RWPE2 (cell line): ENCODE measurements at places on chromosomes 7 and 10.

GRCh38 chr10:72796042-72796441 is 97.5 kb upstream of the OIT3 start:
- DNase-seq, result no peak

- DNase-seq, result no peak
These were observed 253.6 kb downstream of the WDR37 start for GRCh38 chr10:1309617-1310270.

DNA sequence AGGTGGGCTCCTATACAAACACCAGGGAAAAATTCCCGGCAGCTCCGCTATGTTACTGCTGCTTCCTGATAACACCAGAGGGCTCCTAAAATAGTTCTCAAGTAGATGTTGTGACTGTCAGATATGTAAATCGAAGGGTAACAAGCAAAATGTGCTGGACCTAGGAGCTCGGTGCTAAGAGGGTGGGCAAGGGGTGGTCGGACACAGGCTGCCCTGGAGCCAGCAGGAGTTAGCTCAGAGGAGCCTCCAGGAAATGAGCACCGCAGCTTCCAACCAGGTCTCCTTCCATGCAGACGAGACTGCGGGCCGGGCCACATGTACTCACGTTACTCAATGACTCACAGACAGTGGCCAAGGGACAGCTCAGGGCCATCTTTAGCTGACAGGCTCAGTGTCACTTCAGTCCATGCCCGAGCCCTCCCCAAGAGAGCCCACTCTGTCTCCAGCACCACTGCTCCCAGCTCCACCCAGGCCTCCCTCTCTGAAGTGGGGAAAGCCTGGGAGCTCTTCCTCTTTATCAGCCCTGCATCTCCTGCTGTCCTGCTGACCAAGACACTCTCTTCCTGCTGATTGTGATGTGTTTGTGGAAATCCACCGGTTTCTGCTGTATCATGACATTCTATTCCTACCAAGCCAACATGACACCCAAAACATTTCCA is 37.2 kb upstream of the TMEM273 start:
- no peak for DNase-seq

DNA sequence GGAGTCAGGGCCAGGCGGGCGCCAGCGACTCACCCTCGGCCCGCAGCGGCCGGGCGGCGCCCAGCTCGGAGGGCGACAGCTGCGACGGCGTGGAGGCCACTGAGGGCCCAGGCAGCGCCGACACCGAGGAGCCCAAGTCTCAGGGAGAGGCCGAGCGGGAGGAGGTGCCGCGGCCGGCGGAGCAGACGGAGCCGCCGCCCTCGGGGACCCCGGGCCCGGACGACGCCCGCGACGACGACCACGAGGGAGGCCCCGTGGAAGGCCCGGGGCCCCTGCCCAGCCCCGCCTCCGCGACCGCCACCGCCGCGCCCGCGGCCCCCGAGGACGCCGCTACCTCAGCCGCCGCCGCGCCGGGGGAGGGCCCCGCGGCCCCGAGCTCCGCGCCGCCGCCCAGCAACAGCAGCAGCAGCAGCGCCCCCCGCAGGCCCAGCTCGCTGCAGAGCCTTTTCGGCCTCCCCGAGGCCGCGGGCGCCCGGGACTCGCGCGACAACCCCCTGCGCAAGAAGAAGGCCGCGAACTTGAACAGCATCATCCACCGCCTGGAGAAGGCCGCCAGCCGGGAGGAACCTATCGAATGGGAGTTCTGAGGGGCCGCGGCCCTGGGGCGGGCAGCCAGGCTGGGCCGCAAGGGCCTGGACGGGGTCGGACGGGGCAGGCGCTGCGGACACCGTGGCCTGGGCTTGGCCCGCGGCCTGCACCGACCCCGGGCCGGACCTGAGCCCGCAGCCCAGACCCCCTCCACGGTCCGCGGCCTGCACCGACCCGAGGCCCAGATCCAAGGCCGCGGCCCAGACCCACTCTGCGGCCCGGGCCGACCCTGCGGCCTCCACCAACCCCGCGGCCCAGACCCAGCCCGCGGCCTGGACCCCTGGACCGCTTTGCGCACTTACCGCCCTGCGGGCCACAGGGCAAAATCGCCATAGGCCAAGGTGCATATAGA is 37.9 kb upstream of the SH2B2 start:
- DNase-seq, result no peak

- no peak for DNase-seq
These were observed 362.5 kb upstream of the NRP1 start for GRCh38 chr10:33697016-33697415.

- no peak for DNase-seq
These were observed 5.2 kb downstream of the CCNY start for GRCh38 chr10:35341521-35341920.

DNA sequence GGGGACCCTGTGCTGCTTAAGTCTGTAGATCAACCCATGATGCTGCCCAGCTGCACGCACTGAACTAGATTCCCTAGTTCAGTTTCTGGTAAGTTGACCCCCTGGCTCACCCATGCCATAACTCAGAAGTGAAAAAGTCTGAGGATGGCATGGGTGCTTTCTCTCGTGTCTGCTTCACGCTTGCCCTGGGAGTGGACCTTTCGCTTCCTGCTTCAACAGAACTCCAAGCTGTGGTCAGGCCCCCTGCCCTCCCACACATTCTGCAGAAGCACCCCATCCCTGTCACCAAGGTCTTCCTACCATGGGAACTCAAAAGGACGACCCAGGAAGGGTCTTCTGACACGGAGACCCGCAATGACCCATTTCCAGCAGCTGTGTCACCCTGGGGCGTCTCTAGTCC is 39.9 kb downstream of the LRRC18 start:
- DNase-seq, result no peak

- no peak for DNase-seq
These were observed 33.2 kb upstream of the CABCOCO1 start for GRCh38 chr10:61629576-61629975.

DNA sequence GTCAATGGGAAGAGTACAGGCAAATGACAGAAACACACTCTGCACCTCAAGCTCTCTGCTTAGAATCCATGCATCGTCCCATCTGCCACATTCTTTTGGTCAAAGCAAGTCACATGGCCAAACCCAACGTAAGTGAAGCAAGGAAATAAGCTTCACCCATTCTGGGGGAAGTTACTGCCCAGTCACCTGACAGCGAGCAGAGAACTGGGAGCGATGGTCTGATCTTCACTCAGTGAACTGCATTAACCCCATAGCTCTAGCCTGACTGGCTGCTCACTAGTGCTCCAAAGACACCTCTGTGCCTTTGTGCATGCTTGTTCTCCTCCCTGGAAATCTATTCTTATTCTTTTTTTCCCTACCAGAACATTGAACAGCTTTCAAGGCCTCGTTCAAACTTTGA is 89.9 kb downstream of the APBB1IP start:
- DNase-seq, result no peak
